ENCODE measurements at places on chromosomes 4 and X.

- no peak for DNase-seq
Measured at GRCh38 chr4:185359767-185360446, 35.8 kb downstream of the LRP2BP start.

- no peak for DNase-seq
Measured at GRCh38 chr4:4560136-4560535, 18.3 kb upstream of the STX18 start.

DNA sequence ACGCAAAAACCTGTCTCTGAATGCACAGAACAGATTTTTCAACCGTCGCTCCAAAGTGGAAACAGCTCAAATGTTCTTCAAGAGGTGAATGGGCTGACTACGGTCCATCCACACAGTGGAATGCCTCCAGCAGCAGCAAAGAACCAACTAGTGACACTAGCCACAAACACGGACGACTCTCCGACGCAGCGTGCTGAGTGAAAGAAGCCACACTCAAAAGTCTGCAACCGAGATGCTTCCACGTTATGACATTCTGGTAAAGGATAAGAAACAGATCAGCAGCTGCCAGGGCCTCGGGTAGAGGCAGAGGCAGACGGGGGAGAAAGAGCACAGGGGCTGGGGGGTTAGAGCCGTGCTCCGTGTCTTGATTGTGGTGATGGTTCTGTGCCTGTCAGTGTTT, 125.2 kb downstream of the AFAP1 start:
- DNase-seq = no peak

GRCh38 chr4:163554870-163555465, 60.5 kb downstream of the TMA16 start:
- no peak for DNase-seq

DNA sequence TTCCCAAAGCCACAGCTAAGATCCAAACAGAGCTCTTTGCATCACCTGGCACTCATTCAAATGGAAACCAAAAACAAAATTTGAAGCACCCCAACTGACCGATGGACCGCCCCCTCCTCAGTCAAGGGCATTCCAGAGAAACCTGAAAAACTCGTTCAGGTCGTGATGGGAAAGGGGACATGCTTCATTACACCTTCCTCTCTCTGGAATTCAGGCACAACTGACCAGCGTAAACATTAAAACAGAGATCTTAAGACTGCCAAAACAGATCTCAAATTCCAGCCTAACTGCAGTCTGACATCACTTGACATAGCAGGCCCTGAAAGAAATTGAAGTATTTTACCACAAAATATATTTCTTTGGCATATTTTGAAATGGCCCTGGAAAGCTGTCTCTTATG, 28.5 kb downstream of the PTTG2 start:
- no peak for DNase-seq

GRCh38 chr4:183399616-183400015, 44.8 kb upstream of the CDKN2AIP start:
- no peak for DNase-seq

DNA sequence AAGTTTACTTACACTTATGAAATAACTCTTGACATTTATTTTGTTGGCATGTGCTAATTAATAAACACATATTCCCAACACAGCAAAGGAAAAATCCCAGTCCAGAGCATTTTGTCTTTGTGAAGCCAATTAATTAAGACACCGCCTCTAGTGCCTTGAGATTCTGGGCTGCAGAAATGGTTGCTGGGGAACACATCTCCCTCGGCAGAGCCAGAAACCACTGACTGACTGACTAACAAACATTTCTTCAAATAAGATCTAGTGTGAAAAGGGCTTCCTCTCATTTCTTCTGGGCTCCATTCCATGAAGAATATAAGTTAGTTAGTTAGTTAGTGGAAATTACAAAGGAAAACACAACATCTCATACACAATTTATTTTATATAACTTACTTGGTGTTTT, 28.4 kb upstream of the NAP1L5 start:
- DNase-seq = no peak

DNA sequence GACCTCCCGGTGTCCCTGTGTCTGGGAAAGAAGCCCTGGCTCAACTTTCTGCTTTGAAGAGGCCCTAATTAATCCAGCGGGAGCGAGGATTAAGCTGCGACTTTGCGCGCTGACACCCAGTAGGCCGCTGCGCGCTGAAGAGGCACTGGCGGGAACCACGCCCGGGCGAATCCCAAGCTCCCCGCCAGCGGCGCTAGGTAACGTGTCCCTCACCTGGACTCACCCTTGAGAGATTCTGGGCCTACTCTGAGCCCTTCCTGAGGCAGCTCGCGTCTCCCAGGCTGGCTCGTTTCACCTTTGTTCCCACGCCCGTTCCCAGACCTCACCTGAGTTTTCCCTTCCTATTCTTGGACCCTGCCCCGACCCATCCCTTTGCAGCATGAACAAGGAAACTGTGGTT, 616 bp upstream of the KLHL34 start:
- no peak for DNase-seq

DNA sequence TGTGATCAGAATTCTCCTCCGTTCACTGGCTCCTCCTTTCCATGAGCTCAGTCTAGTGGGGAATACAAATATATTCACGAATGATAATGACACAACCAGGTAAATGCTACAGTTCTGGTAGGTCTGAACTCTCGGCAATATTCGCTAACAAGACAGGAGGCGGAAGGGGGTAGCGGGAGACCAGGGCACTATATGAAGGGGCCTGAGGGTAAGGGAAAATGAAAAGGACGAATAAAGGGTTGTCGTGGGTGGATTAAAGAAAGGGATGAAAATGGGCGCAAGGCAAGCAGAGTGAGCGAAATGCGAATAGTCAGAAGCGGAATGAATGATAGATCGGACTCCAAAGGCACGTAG, 743 bp downstream of the NKAP start:
- no peak for DNase-seq

DNA sequence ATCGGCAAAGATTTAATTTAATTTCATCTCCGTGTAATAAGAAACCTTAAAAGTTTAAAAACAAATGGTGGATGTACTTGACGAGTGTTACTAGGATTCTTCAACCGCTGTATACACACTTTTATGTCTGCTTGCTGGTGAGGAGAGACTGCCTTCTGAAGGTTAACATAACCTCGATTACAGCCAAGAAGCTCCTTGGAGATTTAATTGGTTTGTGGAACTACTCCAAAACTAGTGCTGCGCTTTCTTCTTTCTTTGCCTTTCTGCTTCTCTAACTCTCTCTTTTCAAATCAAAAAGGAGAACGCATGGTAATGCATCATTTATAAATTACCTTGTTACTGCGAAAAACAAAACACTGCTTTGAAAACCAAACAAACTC, 109.0 kb downstream of the ANTXR2 start:
- no peak for DNase-seq

- no peak for DNase-seq
Measured at GRCh38 chr4:174429701-174430410, 92.4 kb downstream of the HPGD start.

DNA sequence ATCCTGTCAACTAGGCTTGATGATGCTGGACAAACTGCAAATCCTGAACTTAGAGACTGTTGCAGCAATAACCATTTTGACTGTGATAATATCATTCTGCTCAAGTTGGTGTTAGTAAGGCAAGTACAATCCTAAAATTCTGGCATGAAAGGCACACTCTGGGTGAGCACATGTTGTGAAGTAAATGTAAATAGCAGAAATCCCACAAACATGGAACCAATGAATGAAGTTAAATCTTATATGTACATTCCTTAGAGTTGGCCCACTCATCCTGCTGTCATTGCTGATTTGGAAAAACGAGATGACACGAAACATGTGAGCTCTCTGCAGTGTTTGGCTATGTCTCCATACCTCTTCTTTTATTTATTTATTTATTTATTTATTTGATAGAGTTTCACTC, 21.0 kb downstream of the RBM47 start:
- no peak for DNase-seq

DNA sequence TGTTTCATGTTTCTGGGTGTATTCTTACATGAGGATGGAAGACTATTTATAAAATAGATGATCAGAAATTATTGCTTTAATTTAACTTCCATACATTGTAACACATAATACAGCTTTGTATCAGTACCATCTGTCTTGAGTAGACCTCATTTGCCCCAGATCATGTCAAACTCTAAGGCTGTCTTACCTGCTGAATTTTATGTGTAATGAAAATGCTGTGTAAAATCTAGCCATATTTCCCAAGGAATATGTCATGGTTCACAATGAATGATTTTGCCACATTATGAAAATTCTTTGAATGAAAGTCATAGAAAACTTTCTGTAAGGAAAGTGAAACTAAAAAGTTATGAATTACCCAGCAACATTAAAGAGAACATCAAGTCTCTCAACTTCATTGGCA, 7.4 kb downstream of the BDH2 start:
- no peak for DNase-seq

DNA sequence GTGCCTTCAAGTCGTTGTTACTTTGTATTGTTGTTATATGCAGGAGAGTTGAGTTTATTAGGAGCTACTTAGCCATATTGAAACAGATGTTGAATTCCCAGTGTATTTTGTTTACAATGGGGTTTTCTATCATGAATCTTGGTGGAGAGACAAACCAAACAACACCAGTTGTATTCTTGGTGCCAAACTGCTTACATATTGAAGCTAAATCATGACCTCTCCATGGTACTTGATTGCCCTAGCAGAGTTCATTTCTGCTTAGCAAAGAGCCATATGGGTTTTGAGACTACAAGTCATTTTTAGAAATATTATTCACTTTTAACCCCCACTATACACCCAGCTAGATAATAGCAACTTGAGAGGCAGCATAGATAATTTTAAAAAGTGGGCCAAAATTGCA, 85.4 kb downstream of the ADGRG4 start:
- DNase-seq = no peak

DNA sequence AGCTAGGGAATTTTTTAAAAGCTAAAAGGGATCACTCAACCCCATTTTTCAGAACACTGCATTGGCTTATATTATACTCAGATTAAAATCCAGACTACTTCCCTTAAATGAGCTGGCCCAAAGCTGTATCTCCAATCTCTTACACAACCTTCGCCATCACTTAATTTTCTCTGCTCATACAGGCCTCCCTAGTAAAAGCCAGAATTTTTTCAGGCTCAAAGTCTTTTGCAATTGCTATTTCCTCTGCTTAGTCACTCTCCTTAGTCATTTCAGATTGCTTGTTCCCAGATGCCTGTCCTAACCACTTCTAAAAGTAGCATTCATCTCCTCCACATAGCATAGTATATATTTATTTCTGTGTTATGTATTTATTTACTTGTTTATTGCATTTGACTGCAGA, 1587.9 kb upstream of the ADGRL3 start:
- no peak for DNase-seq

- no peak for DNase-seq
Measured at GRCh38 chr4:106588891-106589290, 220.3 kb upstream of the GIMD1 start.

DNA sequence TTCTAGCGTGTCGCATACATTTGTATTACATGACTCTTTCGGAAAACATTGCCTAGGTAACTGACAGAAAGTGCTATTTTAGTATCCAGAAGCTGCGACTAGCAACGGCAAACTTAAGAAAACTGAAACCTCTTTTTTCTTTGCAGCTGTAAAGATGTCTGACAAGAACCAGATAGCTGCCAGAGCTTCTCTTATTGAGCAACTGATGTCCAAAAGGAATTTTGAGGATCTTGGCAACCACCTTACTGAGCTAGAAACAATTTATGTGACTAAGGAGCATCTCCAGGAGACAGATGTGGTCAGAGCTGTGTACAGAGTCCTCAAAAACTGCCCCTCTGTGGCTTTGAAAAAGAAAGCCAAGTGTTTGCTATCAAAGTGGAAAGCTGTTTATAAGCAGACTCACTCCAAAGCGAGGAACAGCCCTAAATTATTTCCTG, 9.4 kb downstream of the TCEANC start:
- no peak for DNase-seq

- no peak for DNase-seq
Measured at GRCh38 chr4:112516471-112517066, 589 bp upstream of the NEUROG2 start.

GRCh38 chrX:119753639-119754257, 4.6 kb upstream of the SOWAHD start:
- DNase-seq = no peak

DNA sequence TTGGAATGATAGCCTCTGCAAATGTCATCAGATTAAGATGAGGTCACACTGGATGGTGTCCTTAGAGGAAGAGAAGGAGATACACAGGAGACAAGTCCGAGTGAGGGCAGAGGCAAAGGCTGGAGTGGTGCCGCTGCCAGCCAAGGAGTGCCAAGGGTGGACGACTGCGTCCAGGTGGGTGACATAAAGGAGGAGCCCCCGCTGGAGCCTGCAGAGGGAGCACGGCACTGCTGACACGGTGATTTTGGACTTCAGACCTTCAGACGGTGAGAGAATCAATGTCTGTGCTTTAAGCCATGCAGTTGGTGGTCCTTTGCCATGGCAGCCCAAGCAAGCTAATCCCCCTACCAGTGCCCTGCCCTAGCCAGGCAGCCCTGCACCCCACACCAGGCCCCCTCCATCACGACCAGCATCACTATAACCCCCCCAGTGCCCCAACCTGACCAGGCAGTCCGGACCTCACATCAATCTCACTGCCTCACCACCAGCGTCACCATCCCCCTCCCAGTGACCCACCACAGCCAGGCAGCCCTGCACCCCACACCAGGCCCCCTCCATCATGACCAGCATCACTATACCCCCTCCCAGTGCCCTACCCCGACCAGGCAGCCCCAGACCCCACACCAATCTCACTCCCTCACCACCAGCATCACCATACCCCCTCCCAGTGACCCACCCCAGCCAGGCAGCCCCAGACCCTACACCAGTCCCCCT, 130.0 kb downstream of the HMX1 start:
- DNase-seq = no peak

GRCh38 chr4:91302120-91302519, 1001.6 kb upstream of the GRID2 start:
- DNase-seq = no peak

GRCh38 chr4:131441004-131441688, 1707.9 kb upstream of the PCDH10 start:
- DNase-seq = no peak

DNA sequence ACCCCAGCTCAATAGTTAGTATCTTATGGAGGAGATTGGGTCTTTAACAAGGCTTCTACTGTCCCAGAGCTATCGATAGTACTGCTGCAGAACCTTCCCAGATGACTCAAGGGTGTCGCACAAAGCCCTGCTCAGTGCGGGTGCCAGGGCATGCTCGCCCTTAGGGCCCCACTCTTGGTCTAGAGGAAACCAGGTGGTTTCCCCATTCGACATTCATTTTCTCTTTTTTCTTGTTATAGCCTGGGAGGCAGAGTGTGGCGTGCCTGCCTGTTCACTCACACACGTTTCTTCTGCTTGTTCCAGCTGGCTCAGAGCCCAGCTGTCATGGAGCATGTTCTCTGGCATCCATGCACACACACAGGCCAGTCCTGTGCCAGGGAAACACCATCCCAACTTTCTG, 144.5 kb downstream of the SMIM20 start:
- no peak for DNase-seq

- DNase-seq = no peak
Measured at GRCh38 chrX:54386314-54386713, 28.5 kb upstream of the WNK3 start.

GRCh38 chr4:801436-802124, 24.3 kb downstream of the CPLX1 start:
- no peak for DNase-seq

GRCh38 chr4:75126058-75126457, 193.1 kb downstream of the PARM1 start:
- no peak for DNase-seq
